Activated CD4-positive, alpha-beta T cell treated with anti-CD3 and anti-CD28 coated beads, Interleukin-2, amount 10 ng/mL, durations not matched to agents 7 days and 5 days (primary cell): ENCODE measurements at places on chromosomes 16 and 17. TPM values are rescaled to one million over a fixed set of nuclear protein-coding genes. Genes with fewer than 3 reads are reported as not detected.

Gene P2RX1
- not detected for total RNA-seq

Gene TP53TG3
- 0.37 TPM for total RNA-seq

Gene LMF1
- total RNA-seq = 20.5 TPM

Gene KLHL10
- not detected for total RNA-seq

Gene RANBP10
- total RNA-seq = 28.2 TPM

Gene CIBAR2
- not detected for total RNA-seq

Gene COPZ2
- total RNA-seq = 3.4 TPM

Gene MT1E
- 154 TPM for total RNA-seq

Gene OR3A3
- total RNA-seq = not detected

Gene RHBDF1
- total RNA-seq = not detected

Gene SNTB2
- total RNA-seq = 25.3 TPM

Gene DCTPP1
- total RNA-seq = 51.4 TPM

Gene STX8
- total RNA-seq = 91.7 TPM

Gene PIK3R6
- total RNA-seq = 6.2 TPM

Gene JPT1
- total RNA-seq = 280 TPM

Gene CD300E
- not detected for total RNA-seq

Gene HSPB9
- total RNA-seq = not detected

Gene CCL17
- 0.40 TPM for total RNA-seq

Gene FZD2
- total RNA-seq = not detected

Gene SDR42E1
- total RNA-seq = 11.5 TPM

Gene CDH3
- not detected for total RNA-seq

Gene SIRT7
- 71.2 TPM for total RNA-seq

Gene DPEP2
- total RNA-seq = 12.4 TPM

Gene NECAB2
- total RNA-seq = not detected

Gene ZPBP2
- total RNA-seq = not detected

Gene TBC1D26
- total RNA-seq = not detected

Gene UNC13D
- total RNA-seq = 182 TPM
